ENCODE measurements at places on chromosomes 2 and 18. TPM values are rescaled to one million over a fixed set of nuclear protein-coding genes. Genes with fewer than 3 reads are reported as not detected.

GRCh38 chr2:36701391-36701795 lies 4.9 kb downstream of the VIT start:
- H3K4me3 ChIP-seq, result no peak overlapping the region
- peaks cover 8% of the 10 kb centered on the region for H3K4me1 ChIP-seq
- H3K36me3 ChIP-seq, result no peaks in the 10 kb centered on the region
- no peaks in the 10 kb centered on the region for H3K27me3 ChIP-seq
- H3K27ac ChIP-seq, result no peak overlapping the region

GRCh38 chr2:203030545-203030944 lies 15.9 kb downstream of the NBEAL1 start:
- H3K36me3 ChIP-seq, result peaks cover 6% of the 10 kb centered on the region
- ATAC-seq, result no peak
- no peak overlapping the region for H3K4me3 ChIP-seq
- no peak overlapping the region for H3K27ac ChIP-seq
- H3K27me3 ChIP-seq, result no peaks in the 10 kb centered on the region
- H3K4me1 ChIP-seq, result peaks cover 21% of the 10 kb centered on the region

DNA sequence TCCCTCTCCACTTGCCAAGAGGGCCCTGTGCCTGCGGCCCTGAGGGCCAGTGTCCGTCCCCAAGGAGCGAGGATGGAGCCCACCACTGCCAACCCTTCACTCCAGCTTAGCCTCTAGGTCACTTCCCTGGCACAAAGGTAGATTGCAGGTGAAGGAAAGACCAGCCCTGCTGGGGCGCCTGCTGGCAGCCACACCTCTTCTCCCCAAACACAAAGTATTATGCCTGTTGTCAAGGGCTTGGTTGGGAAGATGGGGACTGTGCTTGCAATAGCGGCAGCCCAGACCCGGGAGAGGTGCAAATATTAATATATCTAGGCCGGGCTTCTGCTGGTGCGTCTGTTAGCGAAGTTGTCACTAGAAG lies 7.7 kb downstream of the KCNF1 start:
- no peaks in the 10 kb centered on the region for H3K4me1 ChIP-seq
- no peak overlapping the region for H3K4me3 ChIP-seq
- H3K27ac ChIP-seq, result no peak overlapping the region
- H3K27me3 ChIP-seq, result peaks cover 25% of the 10 kb centered on the region

Gene KCNS3
- total RNA-seq, result 37.3 TPM

DNA sequence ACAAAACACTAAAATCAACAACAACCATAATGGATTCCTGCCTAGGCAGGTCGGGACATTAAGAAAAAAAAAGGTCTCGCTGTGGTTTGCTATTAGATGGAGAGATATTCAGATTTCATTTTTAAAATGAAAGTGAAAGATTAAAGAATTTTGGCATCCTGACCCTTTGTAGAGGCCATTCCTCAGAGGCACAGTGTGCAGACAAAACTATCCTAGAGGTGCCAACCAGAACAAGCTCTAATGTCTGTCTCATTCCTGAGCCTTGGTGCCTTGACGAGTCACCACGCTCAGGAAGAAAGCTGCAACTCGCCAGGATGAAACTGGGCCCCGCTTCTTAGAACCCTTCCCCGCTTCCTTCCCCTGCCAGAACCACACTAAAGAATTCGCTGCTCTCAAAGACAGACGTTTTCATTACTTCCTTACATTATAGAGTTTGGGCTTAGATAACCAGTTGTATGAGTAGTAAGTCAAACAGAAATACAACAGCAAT lies 156.0 kb downstream of the TGIF1 start:
- ATAC-seq, result no peak
- no peaks in the 10 kb centered on the region for H3K27me3 ChIP-seq
- H3K27ac ChIP-seq, result peak overlapping the region; percentile 85
- H3K36me3 ChIP-seq, result no peaks in the 10 kb centered on the region

Gene TRIM43
- total RNA-seq, result not detected

DNA sequence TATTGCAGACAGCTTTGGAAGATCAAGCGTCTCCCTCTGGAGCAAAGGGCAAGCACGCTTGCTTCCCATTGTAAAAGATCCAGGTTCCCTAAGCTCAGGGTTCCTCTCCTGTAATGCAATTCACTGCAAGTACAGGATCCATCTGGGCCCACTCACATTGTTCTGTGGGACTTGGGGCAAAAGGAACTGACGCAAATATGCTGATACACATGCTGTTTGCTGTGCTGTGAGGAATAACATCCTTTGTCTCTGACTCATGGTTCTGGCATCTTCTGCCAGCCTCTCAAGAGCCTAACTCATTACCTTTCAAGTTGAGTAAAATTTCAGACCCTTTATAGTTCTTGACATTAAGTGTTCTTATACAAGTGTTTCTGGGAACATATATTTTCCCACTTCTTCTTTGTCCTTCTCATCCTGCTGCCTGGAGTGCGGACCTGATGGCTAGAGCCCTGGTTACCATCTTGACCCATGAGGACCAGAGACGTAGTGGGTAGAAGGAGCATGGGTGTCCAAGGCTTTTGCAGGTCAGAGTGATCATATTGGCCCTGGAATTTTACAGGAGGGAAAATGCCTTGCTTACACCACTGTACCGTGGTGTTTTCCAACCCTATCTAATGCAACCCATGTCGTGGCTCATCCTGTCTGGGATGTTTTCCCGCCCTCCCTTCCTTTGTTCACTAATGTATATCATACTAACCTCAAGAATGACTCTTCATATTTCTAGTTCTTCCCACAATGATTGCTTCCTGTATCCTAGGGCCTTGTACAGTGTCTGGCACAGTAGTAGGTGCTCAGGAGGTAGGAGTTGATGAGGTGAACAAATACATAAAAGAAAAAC lies 145.7 kb upstream of the GLI2 start:
- no peak overlapping the region for H3K27ac ChIP-seq
- no peaks in the 10 kb centered on the region for H3K4me1 ChIP-seq
- no peak overlapping the region for H3K4me3 ChIP-seq

Gene UCN
- 0.67 TPM for total RNA-seq

DNA sequence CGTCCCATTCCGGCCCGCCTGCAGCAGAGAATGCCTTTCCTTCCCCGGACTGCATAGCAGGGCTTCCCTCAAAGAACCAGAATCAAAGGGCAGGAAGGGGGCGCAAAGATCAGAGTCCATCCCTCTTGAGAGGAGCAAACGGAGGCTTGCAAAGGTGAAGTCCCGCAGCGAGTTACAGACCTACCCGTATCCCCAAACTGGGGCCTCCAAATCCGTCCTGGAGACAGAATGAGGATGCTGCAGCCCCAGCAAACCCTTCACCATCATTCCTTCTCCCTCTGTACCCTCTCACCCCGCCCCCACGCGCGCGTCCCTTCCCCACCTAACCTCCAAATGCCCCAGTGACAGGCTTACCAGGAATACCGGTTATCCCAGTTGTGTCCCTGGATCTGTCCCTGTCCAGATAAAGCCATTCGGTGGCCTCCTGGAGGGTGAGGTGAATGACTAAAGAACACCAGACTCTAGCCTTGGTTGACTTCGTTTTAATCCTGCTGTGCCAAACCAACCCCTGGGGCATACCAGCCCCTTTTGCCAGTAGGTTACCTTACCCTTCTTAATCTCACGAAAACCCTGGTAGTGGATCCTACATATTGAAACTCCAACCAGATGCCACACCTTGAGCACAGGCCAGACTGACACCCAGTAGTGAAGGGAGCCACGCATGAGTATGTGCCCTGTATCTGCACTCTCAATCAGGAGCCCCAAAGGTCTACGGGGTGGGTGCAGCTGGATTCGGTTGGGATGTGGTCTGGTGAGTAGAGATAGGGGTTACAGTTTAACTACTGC lies 961 bp upstream of the SLC40A1 start:
- H3K27ac ChIP-seq, result peak overlapping the region; percentile 87
- H3K4me3 ChIP-seq, result peak overlapping the region; percentile 89
- H3K4me1 ChIP-seq, result no peaks in the 10 kb centered on the region
- no peaks in the 10 kb centered on the region for H3K27me3 ChIP-seq

Gene MC5R
- not detected for total RNA-seq

GRCh38 chr2:11090187-11090586 lies 65.1 kb upstream of the SLC66A3 start:
- no peaks in the 10 kb centered on the region for H3K36me3 ChIP-seq
- H3K27ac ChIP-seq, result no peak overlapping the region
- no peak overlapping the region for H3K4me3 ChIP-seq
- H3K27me3 ChIP-seq, result no peaks in the 10 kb centered on the region
- ATAC-seq, result no peak
- no peaks in the 10 kb centered on the region for H3K4me1 ChIP-seq

DNA sequence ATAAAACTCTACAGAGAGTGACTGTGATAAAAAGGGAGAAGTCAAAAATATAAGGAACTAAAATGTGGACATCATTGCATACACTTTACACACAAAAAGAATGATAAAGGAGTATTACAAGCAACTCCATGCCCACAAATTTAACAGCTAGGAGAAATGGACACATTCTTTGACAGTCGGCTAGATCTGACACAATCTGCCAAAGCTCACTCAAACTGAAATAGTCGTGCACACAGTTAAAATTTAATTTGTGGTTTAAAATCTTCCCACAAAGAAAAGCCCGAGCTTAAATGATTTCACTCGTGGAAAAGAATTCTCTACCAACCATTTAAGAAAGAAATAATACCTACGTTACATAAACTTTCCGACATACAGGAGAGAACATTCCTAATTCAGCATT lies 132.4 kb downstream of the ZAP70 start:
- no peak for ATAC-seq
- peaks cover 25% of the 10 kb centered on the region for H3K36me3 ChIP-seq
- no peaks in the 10 kb centered on the region for H3K4me1 ChIP-seq
- no peak overlapping the region for H3K4me3 ChIP-seq

DNA sequence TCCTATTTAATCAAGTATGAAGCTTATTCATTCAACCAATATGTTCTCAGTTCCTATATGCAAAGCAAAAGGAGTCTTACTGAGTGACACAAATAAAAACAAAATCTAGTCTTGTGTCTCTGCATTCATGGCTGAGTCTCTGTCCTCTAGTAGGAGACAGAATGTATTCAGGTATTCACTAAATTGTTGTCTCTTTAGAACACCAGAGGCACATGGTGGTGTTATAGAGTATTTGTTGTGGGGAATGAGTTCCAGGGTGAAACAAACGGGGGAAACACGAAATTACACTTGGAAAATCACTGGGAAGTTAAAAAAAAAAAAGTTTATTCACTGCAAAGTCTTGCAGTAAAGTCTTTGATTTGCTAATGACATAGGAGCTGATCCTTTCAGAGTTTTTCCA lies 131.7 kb upstream of the FSHR start:
- no peaks in the 10 kb centered on the region for H3K27me3 ChIP-seq
- ATAC-seq, result no peak
- H3K4me1 ChIP-seq, result no peaks in the 10 kb centered on the region
- H3K27ac ChIP-seq, result no peak overlapping the region
- no peak overlapping the region for H3K4me3 ChIP-seq

DNA sequence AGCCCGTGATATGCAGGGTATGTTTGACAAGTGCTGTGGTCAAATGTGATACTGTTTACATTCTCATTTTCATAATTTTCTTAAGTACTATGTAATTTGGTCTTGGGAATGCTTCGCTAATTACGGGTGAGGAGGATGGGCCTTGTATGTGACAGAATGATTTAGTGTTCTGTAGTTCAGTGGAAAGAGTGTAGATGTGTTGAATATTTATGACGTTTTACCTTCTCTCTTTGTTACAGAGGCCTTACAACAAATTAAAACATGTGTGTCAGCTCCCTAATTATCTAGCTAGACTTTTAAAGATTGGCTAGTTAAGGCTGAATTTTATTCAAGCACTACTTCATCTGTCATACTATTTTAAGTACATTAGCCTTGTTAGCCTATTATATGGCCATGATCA lies 10.6 kb upstream of the CHRNA1 start:
- no peak overlapping the region for H3K27ac ChIP-seq
- H3K4me3 ChIP-seq, result no peak overlapping the region
- no peaks in the 10 kb centered on the region for H3K36me3 ChIP-seq
- no peaks in the 10 kb centered on the region for H3K4me1 ChIP-seq
- no peak for ATAC-seq

GRCh38 chr2:208781166-208781565 lies 374.6 kb downstream of the PTH2R start:
- no peak overlapping the region for H3K4me3 ChIP-seq
- no peak for ATAC-seq
- no peaks in the 10 kb centered on the region for H3K36me3 ChIP-seq
- no peaks in the 10 kb centered on the region for H3K27me3 ChIP-seq

DNA sequence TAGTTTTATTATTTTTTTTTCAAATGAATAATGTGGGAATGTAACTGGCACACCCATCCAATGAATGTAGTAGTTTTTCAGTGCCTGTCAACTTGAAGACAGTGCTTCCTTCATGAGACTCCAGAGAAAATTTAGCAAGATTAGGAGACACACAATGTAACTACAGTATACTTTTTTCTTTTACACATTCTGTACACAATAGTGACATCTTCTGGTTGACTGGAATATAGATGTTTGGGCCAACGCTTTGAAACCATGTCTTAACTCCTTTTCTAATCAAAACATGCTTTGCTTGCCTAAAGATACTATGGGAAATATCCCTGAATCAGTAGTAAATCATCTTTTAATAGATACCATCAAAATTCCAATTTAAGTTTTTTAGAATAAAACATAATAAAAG lies 229.5 kb upstream of the ZC3H15 start:
- no peaks in the 10 kb centered on the region for H3K27me3 ChIP-seq
- H3K27ac ChIP-seq, result no peak overlapping the region

GRCh38 chr2:25063876-25064660 lies 22.2 kb downstream of the EFR3B start:
- H3K36me3 ChIP-seq, result no peaks in the 10 kb centered on the region
- ATAC-seq, result no peak
- H3K4me3 ChIP-seq, result no peak overlapping the region
- H3K4me1 ChIP-seq, result peaks cover 8% of the 10 kb centered on the region
